ENCODE measurements at places on chromosomes 13 and 19.
A peak's percentile ranks its signal among the peaks of the same experiment; 100 is the strongest.

DNA sequence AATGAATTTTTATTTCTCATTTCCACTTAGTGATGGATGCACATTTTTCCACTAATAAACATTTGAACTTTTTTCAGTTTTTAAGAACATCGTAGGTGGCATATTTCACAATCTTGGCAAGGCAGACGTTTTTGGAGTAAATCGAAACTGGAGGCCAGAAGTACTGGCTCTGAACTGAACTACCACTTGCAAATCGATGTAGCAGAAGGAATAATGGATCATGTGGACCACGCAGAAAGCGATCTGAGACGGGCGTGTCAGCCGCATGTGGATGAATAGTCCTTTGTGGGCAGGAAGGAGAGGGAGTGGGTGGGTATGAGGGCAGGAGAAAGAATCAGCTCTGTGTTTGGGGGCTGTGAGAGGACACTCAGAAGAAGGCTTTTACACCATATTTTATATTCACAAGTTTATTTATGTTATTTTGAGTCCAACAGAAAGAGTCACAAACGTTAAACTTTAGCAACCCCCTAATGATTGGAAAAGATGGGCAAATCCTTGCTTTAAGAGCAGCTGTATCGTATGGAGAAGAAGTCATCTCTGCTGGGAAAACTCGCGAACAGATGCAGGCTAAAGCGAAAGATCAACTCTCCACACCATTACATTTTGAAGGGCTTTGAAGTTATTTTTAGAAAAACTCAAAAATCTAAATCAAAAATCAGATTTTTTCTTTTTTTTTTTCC, 90.5 kb downstream of the COL4A2 start:
- no peak for DNase-seq
- peaks cover 65% of the 10 kb centered on the region for H3K27me3 ChIP-seq
- H3K27ac ChIP-seq = no peak overlapping the region
- no peaks in the 10 kb centered on the region for H3K36me3 ChIP-seq

DNA sequence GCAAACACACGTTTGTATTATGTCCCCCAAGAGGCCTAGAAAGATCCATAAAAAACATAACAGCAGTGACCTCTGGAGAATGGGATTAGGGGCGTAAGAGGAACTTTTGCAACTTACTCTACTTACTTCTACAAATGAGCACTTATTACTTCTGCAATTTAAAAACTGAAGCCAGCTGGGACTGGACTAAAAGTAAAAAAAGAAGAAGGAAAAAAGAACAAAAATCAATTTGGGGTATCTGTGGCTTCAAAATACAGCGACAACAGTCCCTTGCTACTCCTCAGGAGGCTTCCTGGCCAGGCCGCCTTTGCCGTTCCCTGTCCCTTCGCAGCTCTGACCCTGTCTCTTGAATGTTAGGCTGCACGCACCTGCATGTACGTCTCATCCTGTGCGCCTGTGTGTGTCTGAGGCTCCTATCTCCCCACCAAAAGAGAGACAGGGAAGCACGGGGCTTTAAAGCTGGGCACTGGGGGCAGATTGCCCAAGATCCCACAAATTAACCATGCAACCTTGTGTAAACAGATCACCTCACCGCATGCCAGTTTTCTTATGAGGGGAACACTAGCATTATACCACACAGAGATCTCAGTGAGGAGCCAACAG, 12.1 kb upstream of the FKRP start:
- H3K4me3 ChIP-seq = no peak overlapping the region
- no peak for DNase-seq
- no peaks in the 10 kb centered on the region for H3K27me3 ChIP-seq

DNA sequence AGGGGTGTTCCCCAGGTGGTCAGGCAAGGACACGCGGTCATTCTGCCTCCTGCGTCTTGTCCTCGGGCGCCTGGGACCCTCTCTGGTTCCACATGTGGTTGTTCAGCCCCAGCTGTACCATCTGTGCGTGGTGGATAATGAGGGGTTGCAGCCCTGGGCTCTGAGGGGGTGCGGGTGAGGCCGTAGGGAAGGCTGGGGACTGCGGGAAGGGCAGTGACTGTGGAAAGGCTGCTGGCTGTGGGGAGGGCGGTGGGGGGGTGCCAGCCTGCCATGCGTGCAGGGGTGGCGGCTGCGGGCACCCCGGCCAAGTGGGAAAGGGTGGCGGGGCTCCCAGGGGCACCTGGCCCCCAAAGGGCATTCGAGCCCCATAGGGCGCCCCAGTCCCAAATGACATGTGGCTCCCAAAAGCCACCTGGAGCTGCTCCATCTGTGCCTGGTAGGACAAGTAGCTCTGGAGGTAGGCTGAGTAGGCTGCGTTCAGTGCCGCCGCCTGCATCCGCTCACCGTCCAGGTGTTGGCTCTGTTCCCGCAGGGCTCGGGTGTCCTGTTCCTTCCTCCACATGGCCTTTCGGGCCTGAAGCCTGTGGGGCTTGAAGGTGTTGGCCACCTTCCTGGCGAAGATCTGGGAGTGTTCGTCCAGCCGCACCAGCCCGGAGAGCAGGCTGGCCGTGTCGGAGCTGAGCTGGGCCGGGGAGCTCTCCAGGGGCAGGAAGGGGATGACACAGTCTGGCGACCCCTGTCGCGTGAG, 15.1 kb downstream of the TICAM1 start:
- H3K4me3 ChIP-seq = no peak overlapping the region
- H3K27ac ChIP-seq = no peak overlapping the region
- H3K4me1 ChIP-seq = peaks cover 21% of the 10 kb centered on the region
- DNase-seq = no peak

- no peaks in the 10 kb centered on the region for H3K36me3 ChIP-seq
- DNase-seq = no peak
- H3K27ac ChIP-seq = no peak overlapping the region
- H3K4me1 ChIP-seq = no peaks in the 10 kb centered on the region
- H3K27me3 ChIP-seq = peaks cover 44% of the 10 kb centered on the region
Measured at GRCh38 chr19:33300894-33301143, 1.5 kb downstream of the CEBPA start.

DNA sequence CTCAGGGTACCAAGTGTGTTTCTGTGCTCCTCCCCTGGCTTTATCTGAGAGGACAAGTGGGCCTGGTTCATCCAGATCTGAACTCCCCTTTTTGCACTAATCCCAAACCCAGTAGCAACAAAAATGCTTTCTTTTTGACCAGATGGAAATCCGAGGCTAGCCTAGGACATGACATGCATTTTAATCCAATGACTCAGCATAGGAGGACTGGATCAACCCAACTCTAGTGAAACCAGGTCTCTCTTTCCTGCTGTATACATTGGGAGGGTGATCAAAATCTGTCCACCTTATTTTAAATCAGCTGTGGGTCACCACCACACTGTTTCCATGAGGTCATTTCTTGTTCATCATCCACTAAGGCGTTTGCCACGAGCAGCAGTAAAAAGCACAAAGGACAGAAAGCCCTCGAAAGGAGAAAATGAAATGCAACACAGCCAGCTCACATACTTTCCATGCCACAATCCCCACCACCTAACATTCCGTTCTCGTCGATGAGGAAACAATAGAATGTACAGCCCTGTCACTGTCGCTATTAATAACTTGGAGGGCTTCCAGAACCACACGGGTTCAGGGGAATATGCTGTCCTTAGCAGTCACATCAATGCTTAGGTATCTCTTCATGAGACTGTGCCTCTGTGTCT, 543.0 kb downstream of the IRS2 start:
- peaks cover 3% of the 10 kb centered on the region for H3K27me3 ChIP-seq
- H3K27ac ChIP-seq = no peak overlapping the region
- H3K36me3 ChIP-seq = no peaks in the 10 kb centered on the region
- no peaks in the 10 kb centered on the region for H3K4me1 ChIP-seq
- no peak overlapping the region for H3K4me3 ChIP-seq
- DNase-seq = no peak

DNA sequence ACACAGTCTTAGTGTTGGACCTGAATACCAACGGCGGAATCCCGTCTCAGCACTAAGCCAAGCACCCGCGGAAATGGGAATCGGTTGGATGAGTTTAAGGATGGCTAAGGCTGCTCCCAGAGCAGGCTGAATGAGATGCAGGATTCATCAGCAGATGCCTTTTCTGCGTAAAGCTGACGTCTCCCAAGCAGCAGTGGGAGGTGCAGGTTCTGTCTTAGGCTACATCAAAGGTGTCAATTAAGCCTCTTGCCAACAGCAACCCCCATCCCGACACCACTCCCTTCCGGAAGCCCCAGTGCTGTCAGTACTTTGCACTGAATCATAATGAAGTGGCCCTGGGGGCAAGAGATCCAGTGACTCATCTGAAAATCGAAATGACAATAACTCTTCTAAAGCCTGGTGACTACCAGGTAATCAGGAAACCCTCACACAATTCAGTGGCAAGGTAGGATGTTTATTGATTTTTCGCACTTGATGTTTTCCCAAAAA, 275.6 kb downstream of the DCLK1 start:
- no peaks in the 10 kb centered on the region for H3K4me1 ChIP-seq
- peaks cover 6% of the 10 kb centered on the region for H3K27me3 ChIP-seq
- no peak overlapping the region for H3K27ac ChIP-seq
- H3K4me3 ChIP-seq = no peak overlapping the region
- DNase-seq = no peak
- H3K36me3 ChIP-seq = no peaks in the 10 kb centered on the region

DNA sequence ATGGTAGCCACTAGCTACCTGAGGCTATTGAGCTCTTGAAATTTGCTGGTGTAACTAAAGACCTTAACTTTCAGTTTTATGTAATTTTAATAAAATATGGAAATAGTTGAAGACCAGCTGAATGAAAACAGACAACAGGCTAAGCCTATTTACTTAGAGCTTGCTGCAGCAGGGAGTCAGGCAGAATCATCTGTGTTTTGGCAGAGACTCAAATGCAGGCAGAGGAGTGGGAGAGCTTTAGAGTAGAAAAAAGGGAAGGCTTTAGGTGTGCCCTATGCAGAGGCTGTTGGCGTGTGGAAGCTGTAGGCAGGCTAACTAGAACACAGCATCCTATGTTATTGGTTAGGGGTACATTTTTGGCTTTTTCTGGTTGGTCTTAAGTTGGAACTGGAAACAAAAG, 304.9 kb upstream of the NBEA start:
- no peak for DNase-seq
- no peak overlapping the region for H3K27ac ChIP-seq
- no peaks in the 10 kb centered on the region for H3K4me1 ChIP-seq
- H3K4me3 ChIP-seq = no peak overlapping the region
- no peaks in the 10 kb centered on the region for H3K36me3 ChIP-seq
- no peaks in the 10 kb centered on the region for H3K27me3 ChIP-seq

DNA sequence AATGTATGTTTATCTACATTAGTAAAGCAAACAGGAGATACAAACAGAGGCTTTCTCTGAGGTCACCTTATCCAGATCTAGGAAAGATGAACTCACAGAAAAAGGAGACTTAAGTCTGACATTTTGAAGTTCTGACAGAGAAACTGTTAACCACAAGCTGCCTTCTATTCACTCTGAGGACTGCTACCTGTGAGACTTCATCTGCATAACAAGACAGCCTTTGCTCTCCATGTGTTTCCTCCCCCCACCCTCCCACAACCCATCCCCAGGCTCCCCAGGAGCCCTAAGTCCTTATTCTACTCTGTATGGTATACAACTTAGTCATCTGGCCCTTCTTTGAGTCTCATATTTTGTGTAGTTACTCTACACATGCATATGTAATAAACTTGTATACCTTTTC, 699.0 kb downstream of the FGF9 start:
- no peaks in the 10 kb centered on the region for H3K36me3 ChIP-seq
- peaks cover 2% of the 10 kb centered on the region for H3K27me3 ChIP-seq
- no peaks in the 10 kb centered on the region for H3K4me1 ChIP-seq
- no peak for DNase-seq

- H3K27me3 ChIP-seq = peaks cover 24% of the 10 kb centered on the region
- H3K4me1 ChIP-seq = peaks cover 1% of the 10 kb centered on the region
- H3K4me3 ChIP-seq = no peak overlapping the region
- no peak for DNase-seq
Measured at GRCh38 chr19:31334101-31334848, 15.0 kb downstream of the TSHZ3 start.

DNA sequence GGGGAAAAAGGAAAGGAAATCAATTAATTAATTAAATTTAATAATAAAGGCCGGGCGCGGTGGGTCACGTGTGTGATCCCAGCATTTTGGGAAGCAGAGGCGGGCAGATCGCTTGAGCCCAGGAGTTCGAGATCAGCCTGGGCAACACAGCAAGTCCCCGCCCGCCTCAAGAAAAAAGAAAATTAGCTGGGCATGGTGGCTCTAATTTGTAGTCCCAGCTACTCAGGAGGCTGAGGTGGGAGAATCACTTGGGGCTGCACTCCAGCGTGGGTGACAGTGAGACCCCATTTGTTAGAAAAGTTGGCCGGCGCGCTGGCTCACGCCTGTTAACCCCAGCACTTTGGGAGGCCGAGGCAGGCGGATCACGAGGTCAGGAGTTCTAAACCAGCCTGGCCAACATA, 733 bp upstream of the CD320 start:
- peak overlapping the region; percentile 81 for H3K27ac ChIP-seq
- peaks cover 11% of the 10 kb centered on the region for H3K36me3 ChIP-seq
- no peaks in the 10 kb centered on the region for H3K27me3 ChIP-seq
- no peak for DNase-seq

GRCh38 chr13:107119989-107120881, 552.3 kb upstream of the ARGLU1 start:
- DNase-seq = no peak
- no peaks in the 10 kb centered on the region for H3K27me3 ChIP-seq
- no peaks in the 10 kb centered on the region for H3K4me1 ChIP-seq
- H3K4me3 ChIP-seq = no peak overlapping the region
- H3K36me3 ChIP-seq = no peaks in the 10 kb centered on the region

DNA sequence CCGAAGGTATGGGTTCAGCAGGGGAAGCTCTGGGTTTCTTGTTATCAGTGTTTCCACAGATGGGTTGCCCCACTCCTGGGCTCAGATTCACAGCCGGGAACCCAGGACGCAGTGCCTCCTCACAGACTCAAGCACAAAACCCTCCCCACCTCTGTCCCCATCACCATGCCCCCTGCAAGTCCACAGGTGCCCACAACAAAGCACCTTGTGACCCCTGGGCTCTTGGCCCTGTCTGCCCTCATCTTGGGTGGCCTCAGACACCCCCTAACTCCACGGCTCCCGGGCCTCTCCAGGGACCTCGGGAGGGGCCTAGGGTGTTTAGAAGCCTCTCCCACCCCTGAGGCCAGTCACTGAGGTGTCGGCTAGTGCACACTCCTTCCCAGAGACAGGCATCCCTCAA, 231.7 kb downstream of the TUBA3C start:
- no peak for DNase-seq
- no peaks in the 10 kb centered on the region for H3K4me1 ChIP-seq
- H3K4me3 ChIP-seq = no peak overlapping the region
- no peak overlapping the region for H3K27ac ChIP-seq

- peaks cover 14% of the 10 kb centered on the region for H3K27me3 ChIP-seq
- H3K36me3 ChIP-seq = no peaks in the 10 kb centered on the region
- no peaks in the 10 kb centered on the region for H3K4me1 ChIP-seq
- no peak for DNase-seq
Measured at GRCh38 chr13:26923824-26924605, 163.4 kb upstream of the GPR12 start.

All from activated T-helper 1 cell treated with anti-CD3 and anti-CD28 coated beads, Interleukin-12 subunit alpha, Interleukin-12 subunit beta, Interleukin-2, Interleukin-4 antibody, amounts not matched to agents 30 ng/mL and 10 ng/mL and 1 ng/mL, durations not matched to agents 14 hours and 24 hours and 36 hours (primary cell).